ENCODE measurements at places on chromosomes 5 and 9.

- DNase-seq, result no peak
These were observed 7.8 kb downstream of the RAI14 start for GRCh38 chr5:34663771-34664496.

DNA sequence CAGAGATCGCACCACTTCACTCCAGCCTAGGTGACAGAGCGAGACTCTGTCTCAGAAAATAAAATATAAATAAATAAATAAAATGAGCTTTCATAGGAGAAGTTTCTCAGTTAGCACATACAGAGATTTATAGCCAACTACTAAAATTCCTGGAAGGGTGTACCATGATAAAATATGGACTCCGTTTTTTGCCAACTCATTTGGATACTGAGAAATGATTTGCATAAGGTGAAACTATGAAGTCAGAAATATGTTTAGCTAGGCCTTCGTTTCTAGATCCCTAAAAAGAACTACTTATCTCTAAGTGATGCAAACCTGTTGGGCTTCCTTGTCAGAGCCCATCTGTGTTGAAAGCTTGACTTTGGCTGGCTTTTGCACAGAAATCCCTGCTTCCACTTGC, 56.9 kb upstream of the SLC1A1 start:
- DNase-seq, result no peak

DNA sequence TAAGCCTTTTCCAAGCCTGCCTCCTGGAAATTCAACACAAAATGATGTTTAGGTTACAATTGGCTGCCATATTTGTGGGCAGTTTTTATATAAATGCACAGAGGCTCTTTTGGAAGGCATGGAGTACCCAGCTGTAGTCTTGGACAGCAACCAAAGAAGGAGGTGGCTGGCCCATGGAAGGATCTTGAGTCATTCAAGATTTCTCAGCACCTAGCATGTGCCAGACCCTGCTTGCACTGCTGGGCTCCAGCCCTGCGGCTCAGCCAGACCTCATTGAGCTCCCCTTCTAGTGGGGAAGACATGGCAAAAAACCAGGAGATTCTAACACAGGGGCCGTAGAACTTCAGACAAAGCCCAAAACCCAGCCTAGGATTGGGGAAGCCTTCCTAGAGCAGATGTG, 22.1 kb downstream of the JADE2 start:
- DNase-seq, result no peak

- DNase-seq, result no peak
These were observed 206.3 kb downstream of the GABBR2 start for GRCh38 chr9:98502311-98502975.

DNA sequence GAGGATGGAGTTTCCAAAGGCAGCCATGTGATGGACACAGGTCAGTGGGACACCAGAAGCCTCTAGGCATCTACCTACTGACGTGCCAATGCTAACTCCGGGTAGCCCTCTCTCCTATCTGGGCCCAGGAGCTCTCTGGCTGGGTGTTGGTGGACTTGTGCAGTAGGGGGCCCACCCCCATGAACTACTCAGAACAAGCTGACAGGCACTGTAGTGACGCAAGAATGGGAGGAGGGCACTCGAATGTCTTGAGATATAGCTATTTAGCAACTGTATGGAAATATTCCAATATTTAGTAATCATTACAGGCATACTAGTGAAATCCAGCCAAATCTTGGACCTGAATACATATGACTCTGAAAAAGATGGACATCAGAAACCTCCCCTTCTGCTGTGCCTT, 5.7 kb upstream of the DOCK2 start:
- no peak for DNase-seq

DNA sequence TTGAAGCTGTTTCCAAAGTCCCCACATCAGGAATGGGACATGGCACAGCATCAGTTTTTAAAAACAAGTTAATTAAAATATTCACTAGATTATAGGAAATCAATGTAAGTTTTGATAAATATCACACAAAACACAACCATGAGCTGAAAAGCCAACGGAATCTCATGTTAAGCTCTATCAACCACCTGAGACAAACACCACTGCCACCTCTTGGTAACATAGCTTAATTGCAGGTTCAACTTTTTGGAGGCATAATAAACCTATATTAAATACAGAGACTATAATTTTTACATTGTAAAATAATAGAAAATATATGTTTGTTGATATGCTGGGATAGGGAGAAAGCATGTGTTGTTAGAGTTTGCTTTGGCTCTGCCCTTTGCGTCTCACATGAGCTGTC, 126.1 kb downstream of the SV2C start:
- no peak for DNase-seq

GRCh38 chr5:101664071-101664791, 631.9 kb downstream of the SLCO4C1 start:
- DNase-seq, result no peak

DNA sequence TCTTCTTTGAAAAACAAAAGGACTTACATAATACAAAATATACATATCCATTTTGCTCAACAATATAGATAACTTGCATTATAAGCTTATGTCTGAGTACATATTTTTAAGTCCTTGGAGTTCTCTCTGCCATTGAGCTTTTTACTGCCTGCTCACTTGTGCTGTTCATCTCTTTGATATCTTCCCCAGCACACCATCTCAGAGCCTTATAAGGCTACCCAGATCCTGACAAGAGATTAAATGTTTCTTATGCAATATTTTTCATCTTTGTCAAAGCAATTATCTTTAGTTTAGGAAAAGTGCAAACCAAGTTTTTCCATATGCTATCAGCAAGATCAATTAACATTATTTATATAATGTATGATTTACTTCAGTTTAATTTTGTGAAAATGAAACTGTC, 60.7 kb upstream of the ITGA1 start:
- no peak for DNase-seq

DNA sequence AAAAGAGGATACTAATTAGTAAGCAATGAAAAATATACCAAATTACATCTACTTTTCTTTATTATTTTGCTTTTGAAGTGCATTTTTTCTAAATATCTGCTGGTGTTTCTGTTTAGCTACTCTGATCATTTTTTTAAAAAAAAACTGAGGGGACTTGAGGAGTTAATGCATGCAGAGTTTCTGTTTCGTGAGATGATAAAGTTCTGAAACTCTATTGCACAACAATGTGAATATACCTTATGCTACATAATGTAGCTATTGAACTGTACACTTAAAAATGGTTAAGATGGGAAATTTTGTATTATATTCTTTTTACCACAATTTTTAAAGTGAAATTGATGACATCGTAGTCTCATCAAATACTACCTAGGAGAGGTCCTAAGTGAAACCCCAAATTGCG, 288.3 kb upstream of the NR4A3 start:
- no peak for DNase-seq

- DNase-seq, result no peak
These were observed 200.2 kb downstream of the SPATA31D1 start for GRCh38 chr9:82188817-82189216.

DNA sequence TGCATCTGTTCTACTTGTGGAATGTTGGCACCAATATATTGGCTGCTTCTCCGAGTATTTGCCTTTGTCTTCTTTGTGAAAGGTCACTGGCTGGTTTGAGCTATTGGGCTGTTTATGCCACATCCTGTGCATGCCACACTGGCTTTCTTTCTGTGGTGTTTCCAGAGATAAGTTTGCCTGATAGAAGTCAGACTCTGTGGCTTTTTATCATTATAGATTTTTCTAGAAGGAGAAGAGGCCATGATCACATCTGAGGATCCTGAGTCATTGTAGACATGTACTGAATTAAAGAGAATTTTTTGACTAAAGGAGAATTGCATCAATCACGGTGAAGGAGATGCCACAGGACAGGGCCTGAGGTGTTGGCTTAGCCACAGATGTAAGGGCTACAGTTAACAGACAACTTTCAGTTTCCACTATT, 26.5 kb upstream of the CDKN2B start:
- no peak for DNase-seq

- DNase-seq, result no peak
These were observed 870.0 kb upstream of the CDH9 start for GRCh38 chr5:27908341-27908740.

- peak; percentile 41 for DNase-seq
These were observed at the start of gene PTGER4 for GRCh38 chr5:40679913-40680681. TSS of gene PTGER4 (plus strand) at chr5:40679915. CDS start at chr5:40680994, 1,079 bp downstream.

DNA sequence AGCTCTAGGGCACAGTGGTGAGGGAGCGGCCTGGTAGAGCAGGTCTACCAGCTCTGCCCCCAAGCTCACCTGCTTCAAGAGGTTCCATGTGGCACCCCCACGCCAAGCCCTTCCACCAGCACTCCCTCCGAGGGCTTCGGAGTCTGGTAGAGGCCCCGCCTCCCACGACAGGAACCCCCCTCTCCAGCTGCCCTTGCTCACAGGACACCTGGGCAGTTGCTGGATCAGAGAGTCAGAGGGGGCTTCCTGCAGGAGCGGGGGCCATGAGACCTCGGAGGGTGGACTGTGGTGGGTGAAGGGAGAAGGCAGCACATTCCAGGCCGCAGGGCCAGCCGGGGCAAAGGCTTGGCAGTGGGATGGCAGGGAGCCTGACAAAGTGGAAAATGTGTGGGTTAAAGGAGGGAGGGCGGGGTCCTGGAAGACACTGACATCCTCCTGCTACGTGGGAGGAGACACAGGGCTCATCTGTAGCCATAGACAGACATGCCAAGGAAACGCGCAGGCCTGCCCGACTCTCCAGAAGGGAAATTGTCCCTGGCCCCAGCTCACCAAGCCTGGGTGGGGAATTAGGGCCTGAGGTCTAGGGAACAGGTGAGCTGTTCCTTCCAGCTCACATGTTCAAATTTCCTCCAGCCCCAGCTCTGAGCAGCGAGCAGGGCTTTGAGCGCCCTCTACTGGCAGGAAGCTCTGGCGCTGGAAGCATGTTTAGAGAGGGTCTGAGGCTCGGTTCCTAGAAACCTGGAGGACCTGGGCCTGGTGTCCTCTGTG, 74.2 kb downstream of the NTNG2 start:
- peak; percentile 81 for DNase-seq

DNA sequence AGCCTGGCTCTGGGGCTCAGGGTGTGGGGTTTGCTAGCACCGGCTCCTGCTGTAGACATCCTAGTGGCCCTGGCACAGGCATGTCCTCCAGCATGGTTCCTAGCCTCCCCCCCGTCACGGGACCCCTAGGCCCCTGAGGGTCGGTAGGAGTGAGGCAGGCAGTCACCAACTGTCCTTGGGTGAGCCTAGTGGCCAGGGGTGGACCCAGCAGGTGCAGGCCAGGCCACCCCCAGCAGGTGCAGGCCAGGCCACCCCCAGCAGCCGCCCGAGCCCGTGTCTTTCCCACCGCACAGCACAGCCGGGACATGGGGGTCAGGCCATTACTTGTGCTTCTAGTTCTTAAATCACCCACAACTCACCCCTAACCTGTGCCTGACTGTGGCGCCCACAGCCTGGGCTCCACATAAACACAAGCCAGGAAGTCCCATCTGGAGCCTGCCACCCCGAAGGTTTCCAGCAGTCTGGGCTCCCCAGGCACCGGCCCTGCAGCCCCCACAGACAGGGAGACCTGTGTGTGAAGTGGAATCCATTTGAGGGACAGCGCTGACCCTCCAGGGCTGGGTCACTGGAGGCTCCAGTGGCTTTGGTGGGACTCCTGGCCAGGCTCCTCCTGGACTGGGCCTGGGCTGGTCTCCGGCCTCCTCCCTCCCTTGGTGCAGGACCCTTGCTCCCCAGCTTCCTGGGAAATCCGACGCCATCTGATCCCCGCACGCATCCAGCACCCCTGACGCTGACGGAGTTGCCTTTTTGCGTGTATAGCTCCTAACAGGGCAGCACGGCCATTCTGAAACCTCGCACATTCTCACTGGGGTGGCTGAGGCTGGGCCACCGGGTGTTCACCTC, 114.1 kb upstream of the LPCAT1 start:
- no peak for DNase-seq

DNA sequence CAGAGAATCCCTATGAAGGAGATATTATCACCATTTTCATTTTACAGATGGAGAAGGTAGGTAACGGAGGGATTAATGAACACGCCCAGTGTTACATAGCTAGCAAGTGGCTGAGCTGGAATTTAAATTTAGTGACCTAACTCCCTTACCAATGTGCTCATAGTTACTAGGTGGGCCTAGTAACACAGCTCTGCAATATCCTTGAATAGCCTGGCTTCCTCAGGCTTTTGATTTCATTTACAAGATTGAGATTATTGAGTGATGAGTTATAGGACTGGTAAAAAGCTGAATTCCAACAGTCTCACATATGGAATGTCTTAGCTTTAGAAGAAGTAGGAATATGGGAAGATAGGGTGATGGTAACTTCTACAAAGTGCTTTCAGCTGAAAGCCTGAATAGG, 336.3 kb upstream of the KIF2A start:
- no peak for DNase-seq

- DNase-seq, result no peak
These were observed 6.2 kb upstream of the F2R start for GRCh38 chr5:76709762-76710161.

DNA sequence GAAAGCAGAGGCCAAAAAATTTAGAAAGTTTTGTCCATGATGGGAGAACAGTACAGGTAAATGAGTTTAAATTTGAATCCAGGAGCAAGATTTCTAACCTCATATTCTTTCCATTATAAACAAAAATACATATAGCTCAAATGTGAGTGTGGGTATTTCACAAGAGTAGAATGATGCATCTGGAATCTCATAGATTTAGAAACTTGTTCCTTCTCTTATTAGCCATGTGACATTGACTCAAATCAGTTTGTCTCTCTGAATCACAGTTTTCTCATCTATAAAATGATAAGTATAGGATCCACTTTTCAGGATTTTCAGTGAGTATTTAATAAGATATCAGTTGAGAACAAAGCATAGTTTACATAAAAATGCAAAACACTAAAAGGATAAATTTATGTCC, 436.3 kb upstream of the PAPPA start:
- no peak for DNase-seq

DNA sequence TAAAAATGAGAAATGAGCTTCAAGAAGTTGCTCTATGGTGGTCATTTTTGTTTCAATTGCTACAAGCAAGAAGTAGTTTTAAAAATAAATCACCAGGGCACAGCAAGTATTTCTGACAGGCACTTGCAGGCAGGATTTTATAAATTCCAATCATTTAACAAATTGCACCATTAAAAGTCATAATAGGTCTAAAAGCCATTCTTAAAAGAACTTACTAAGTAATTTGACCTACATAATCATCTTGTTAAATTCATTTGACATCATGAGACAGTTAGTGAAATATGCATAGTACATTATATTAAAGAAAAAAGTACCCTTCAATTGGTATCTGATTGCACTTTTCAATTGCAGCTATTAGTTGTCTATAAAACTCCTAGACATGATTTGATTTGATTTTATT, 31.0 kb downstream of the TLX3 start:
- no peak for DNase-seq

- DNase-seq, result no peak
These were observed 185.5 kb downstream of the HSD17B3 start for GRCh38 chr9:96116275-96117064.

- DNase-seq, result no peak
These were observed 214.3 kb upstream of the IRX1 start for GRCh38 chr5:3381206-3381825.

- no peak for DNase-seq
These were observed 27.9 kb upstream of the GLRX start for GRCh38 chr5:95850391-95850894.

GRCh38 chr9:27471789-27472188, 52.3 kb upstream of the IFNK start:
- no peak for DNase-seq

DNA sequence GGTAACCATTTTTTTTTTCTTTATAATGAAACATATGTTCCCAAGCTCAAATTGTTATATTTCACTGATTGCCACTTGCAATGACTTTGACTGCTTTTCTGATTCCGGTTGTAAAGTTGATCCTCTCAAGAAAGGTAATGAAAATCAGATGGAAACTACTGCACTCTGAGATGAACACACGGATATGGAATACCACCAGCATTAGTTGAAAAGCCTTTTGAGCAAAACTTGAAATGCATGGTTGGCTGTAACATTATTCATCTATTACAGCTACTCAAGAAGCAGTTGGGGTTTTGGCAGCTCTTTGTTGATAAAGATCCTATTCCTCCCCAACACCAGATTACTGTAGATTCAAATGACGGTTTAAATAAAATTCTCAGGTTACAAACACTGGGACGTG, 591.6 kb upstream of the DMAC1 start:
- DNase-seq, result no peak
